ENCODE measurements at places on chromosomes 4 and X. TPM values are rescaled to one million over a fixed set of nuclear protein-coding genes. Genes with fewer than 3 reads are reported as not detected.

DNA sequence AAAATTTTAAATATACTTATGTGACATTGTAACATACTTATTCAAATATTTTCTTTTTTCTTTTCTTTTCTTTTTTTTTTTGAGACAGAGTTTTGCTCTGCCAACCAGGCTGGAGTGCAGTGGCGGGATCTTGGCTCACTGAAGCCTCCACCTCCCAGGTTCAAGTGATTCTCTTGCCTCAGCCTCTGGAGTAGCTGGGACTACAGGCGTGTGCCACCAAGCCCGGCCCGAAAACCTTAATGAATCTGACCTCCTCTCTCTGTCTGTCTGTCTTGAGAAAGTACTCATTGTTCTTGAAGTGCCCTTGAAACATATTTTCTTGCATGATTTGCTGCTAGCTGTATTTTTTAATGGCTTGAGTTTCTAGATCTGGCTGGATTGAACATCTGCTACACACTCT, 136.8 kb downstream of the ANAPC4 start:
- no peak overlapping the region for H3K4me3 ChIP-seq
- no peaks in the 10 kb centered on the region for H3K36me3 ChIP-seq
- no peaks in the 10 kb centered on the region for H3K4me1 ChIP-seq
- H3K27me3 ChIP-seq = no peaks in the 10 kb centered on the region
- no peak for DNase-seq

DNA sequence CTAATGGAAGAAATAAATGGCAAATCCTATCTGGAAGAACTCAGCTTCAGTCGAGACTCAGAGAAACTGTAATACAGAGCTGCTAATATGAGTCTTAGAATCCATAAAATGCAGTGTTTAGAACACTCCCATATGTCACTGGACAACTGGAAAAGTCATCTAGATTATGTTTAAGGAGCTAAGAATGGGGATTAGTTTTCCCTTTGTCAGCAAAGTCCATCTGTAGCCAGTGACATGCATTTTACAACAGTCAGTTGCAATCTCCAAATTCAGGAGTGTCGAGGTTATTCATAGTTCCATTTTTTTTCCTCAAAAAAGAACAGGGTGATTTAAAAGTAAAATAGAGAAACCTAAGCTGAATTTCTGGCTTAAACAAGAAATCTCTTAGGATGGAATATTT, 516.6 kb upstream of the GALNT7 start:
- H3K27me3 ChIP-seq = no peaks in the 10 kb centered on the region
- no peaks in the 10 kb centered on the region for H3K36me3 ChIP-seq
- H3K27ac ChIP-seq = no peak overlapping the region
- no peak overlapping the region for H3K4me3 ChIP-seq
- no peaks in the 10 kb centered on the region for H3K4me1 ChIP-seq

DNA sequence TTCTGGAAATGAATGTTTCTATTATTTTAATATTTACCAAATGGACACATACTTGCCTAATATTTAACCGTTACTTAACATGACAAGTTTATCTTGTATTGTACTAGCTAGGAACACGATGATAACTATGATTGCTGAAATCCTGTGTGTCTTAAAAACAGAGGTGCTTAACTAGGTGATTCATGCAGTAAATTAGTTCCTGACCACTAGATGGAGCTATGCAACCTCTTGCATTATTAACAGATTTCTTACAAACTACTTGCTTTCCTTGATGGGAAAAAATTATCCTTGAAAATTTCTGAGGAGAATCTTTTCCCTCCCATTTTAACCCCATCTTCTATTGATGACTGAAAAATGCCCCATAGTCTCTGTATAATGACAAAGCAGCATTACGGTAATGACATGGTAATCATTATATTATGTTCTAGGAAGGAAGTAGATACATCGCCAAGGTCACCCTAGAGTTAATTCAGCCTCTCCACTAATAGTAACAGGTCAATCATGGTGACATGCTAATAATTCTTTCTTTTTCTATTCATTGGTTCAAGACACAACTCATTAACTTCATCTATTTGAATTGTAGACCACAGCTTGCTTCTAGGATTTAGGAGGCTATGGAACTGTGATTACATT, 844.2 kb downstream of the RAPGEF2 start:
- no peak overlapping the region for H3K27ac ChIP-seq
- H3K4me1 ChIP-seq = no peaks in the 10 kb centered on the region
- DNase-seq = no peak
- H3K36me3 ChIP-seq = no peaks in the 10 kb centered on the region
- no peaks in the 10 kb centered on the region for H3K27me3 ChIP-seq
- H3K4me3 ChIP-seq = no peak overlapping the region

GRCh38 chr4:910366-911091, 21.6 kb downstream of the GAK start:
- DNase-seq = no peak
- H3K4me1 ChIP-seq = peaks cover 7% of the 10 kb centered on the region
- peaks cover 3% of the 10 kb centered on the region for H3K36me3 ChIP-seq
- no peaks in the 10 kb centered on the region for H3K27me3 ChIP-seq

GRCh38 chr4:82811838-82812341, 13.3 kb upstream of the SCD5 start:
- H3K36me3 ChIP-seq = no peaks in the 10 kb centered on the region
- H3K4me1 ChIP-seq = no peaks in the 10 kb centered on the region
- no peaks in the 10 kb centered on the region for H3K27me3 ChIP-seq
- no peak for DNase-seq
- no peak overlapping the region for H3K27ac ChIP-seq

- DNase-seq = no peak
- H3K27ac ChIP-seq = no peak overlapping the region
- no peaks in the 10 kb centered on the region for H3K27me3 ChIP-seq
Observed at GRCh38 chr4:126899331-126899801, 733.4 kb upstream of the INTU start.

GRCh38 chrX:138411048-138411447, 300.5 kb downstream of the FGF13 start:
- no peaks in the 10 kb centered on the region for H3K4me1 ChIP-seq
- H3K36me3 ChIP-seq = no peaks in the 10 kb centered on the region
- no peak overlapping the region for H3K27ac ChIP-seq
- H3K4me3 ChIP-seq = no peak overlapping the region
- no peaks in the 10 kb centered on the region for H3K27me3 ChIP-seq

DNA sequence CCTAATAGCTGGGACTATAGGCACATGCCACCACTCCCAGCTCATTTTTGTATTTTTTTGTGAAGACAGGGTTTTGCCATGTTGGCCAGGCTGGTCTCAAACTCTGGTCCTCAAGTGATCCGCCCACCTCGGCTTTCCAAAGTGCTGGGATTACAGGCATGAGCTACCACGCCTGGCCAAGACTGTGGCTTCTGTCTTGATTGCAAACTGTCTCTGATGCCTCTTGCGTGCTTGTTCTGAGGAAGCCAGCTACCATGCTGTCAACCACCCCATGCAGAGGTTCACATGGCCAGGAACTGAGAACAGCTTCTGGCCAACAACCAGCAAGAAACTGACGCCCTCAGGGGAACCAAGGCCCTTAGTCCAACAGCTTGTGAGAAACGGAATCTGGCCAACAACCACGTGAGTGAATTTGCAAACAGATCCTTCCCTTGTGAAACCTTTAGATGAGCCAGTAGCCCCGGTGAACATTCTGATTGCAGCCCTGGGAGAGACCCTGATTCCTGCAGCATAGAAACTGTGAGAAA, 71.2 kb downstream of the SUPT20HL2 start:
- no peak overlapping the region for H3K4me3 ChIP-seq
- H3K27ac ChIP-seq = no peak overlapping the region
- no peak for DNase-seq
- H3K4me1 ChIP-seq = no peaks in the 10 kb centered on the region
- no peaks in the 10 kb centered on the region for H3K36me3 ChIP-seq
- H3K27me3 ChIP-seq = no peaks in the 10 kb centered on the region

DNA sequence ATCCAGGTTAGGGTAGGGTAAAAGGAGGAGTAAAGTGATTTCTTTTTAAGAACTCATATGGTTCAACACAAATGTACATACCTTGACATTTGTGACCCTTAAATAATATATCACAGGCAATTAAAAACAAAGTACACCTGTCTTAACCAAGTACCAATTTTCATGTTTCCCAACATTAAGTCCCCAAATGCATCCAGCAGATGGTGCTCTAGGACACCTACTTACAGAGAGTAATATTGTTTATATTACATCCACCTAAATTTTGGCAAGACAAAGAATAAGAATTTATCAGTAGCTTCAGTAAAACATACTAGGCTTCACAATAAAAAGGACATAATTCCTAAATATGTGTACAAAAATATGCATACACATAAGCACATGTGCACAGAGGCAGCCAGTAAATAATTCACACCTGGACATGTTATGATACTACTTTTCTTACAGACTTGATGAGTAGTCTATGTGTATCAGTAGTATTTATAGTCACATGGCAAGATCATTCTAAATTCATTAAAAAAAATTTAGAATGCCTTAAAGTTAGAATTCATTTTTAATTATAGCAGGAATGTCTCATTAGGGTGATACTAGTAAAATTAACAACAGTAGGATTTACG, 219.7 kb downstream of the DCLK2 start:
- no peaks in the 10 kb centered on the region for H3K4me1 ChIP-seq
- H3K27me3 ChIP-seq = no peaks in the 10 kb centered on the region
- no peak overlapping the region for H3K27ac ChIP-seq
- DNase-seq = no peak

DNA sequence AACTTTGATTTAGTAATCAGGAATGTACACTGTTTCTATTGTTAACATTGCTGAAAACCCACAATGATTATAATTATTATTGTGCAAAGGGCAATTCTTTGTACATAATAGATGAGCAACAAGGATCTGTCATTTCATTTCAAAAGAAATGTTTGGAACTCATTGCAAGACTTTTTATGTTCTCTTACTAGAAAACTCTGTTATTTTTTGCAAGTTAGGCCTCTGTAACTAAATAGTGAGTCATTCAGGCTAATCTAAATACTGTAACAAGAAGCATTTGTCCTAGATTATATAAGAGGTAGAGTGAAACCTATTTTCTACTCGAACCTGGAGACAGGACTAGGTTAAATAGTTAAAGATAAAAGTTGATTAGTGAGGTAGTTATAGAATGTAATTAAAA, 93.2 kb upstream of the FAM47B start:
- no peaks in the 10 kb centered on the region for H3K27me3 ChIP-seq
- no peak overlapping the region for H3K4me3 ChIP-seq

The KIF4A gene
- not detected for polyA plus RNA-seq

The SEPTIN11 gene
- 16.3 TPM for polyA plus RNA-seq

The IGSF1 gene
- polyA plus RNA-seq = not detected

The C4orf36 gene
- not detected for polyA plus RNA-seq

All from naive thymus-derived CD4-positive, alpha-beta T cell (primary cell).